8988T (cell line): ENCODE measurements at places on chromosomes 2 and 18.

- peak; percentile 88 for DNase-seq
Measured at GRCh38 chr2:66434679-66435548, at the start of gene MEIS1. Gene MEIS1, plus strand, starts transcription at chr2:66435125. Its CDS starts 732 bp downstream, at chr2:66435857.

- no peak for DNase-seq
Measured at GRCh38 chr2:215369181-215369760, 57.4 kb downstream of the ATIC start.

DNA sequence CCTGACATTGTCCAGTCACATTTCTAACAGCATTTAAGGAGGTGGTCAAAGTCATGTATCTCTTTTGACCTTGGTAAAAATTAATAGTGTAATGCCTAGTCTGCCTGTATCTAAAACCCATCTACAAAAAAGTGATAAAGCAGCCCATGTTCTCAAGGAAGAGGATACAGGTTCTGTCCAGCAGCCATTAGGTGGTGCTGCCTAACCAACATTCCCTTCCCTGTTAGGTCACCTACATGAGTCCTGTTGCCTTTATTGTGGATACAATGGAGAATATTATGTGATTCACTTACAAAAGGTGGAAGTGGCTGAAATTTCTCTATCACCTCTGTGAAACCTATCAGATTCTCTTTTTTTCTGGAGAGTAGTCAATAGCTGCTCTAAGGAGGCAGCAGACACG, 52.5 kb downstream of the AQP4 start:
- peak; percentile 15 for DNase-seq

- no peak for DNase-seq
Measured at GRCh38 chr18:79857082-79857671, 59.4 kb downstream of the KCNG2 start.

DNA sequence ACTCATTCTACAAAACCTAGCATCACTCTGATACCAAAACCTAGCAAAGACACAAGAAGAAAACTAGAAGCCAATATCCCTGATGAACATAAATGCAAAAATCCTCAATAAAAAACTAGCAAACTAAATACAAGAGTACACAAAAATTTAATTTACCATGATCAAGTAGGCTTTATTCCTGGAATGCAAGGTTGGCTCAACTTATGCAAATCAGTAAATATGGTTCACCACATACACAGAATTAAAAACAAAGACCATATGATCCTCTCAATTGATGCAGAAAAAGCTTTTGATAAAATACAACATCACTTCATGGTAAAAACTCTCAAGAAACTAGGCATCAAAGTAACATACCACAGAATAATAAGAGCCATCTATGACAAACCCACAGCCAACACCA, 188.3 kb downstream of the ETAA1 start:
- no peak for DNase-seq

DNA sequence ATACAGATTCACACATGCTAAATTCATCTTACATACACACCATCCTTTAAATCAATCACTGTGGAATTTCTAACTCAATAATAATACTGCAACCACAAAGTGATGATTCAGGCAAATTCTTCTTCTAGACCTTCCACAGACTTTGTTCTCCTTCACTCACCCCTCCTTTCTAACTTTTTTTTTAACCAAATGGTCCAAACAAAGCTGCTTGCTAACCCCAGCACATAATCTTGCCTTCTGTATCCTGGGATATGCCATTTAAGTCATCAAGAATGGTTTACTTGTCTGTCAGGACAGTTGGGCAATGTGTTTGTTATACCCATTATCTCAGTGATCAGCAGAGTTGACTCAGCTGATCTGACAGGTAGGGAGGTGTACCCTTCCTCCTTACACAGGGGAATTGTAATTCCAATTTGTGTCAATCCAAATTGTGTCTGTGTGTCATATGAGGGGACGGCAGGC, 10.0 kb downstream of the SLC40A1 start:
- no peak for DNase-seq

DNA sequence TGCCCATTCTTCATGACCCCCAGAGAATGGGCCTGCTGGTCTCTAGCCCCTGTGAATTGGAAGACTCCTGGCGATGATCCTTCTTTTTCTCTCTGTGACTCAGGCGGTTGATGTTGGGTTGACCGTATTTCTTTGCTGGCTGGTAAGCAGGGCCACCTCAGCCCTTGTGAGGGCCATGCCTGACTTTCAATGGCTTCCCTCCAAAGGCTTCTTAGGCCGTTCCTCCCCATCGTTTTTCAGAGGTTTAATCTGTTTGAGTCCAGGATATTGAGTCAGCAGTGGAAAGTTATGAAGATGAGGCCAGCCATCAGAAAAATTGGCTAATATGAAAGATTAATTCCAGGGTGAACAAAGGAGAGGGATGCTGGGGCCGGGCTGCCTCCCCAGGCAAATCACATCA, 13.6 kb downstream of the HPCAL1 start:
- no peak for DNase-seq

- no peak for DNase-seq
Measured at GRCh38 chr2:109117780-109118179, 11.2 kb upstream of the SH3RF3 start.

DNA sequence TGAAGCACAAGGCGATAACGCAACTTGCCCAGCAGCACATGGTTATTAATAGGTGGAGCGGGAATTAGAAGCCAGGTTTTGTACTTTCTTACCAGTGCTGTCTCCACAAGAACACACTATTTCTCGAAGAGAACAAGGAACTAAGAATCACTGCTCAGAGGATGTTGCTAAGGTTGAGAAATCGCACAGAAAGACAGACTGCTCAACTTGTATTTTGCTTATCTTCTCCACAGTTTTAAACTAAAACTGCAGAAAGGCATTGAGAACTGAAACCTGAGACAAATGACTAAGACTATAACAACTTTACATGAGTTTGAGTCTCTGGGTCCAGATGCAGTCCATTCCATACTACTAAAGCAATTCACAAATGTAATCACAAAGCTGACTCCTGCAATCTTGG, 6.2 kb downstream of the PRKD3 start:
- no peak for DNase-seq

- DNase-seq = no peak
Measured at GRCh38 chr2:5070257-5070656, 621.9 kb upstream of the SOX11 start.

DNA sequence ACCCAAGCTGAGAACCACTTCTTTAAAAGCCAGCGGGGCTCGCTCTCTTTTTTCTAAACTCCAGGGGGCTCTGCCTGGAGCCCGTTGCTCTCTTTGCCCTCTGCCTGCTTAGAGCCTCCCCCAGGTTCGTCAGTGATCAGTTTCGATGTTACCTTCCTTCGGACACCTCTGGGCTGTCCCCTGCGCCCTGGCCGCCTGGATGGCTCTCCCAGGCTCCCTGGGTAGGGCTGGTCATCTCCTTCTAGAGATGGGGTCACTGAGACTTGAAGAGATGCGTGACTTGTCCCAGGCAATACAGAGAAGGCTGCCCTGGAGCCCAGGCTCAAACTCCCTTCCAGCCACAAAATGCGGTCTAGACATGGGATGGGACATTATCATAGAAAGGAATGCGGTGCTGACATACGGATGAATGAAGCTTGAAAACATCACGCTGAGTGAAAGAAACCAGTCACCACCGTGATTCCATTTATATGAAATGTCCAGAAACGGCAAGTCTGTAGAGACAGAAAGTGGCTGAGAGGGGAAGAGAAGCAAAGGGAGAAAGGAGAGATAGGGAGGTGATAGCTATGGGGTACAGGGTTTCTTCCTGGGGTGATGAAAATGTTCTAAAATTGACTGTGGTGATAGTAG, 14.6 kb downstream of the KCNF1 start:
- no peak for DNase-seq

DNA sequence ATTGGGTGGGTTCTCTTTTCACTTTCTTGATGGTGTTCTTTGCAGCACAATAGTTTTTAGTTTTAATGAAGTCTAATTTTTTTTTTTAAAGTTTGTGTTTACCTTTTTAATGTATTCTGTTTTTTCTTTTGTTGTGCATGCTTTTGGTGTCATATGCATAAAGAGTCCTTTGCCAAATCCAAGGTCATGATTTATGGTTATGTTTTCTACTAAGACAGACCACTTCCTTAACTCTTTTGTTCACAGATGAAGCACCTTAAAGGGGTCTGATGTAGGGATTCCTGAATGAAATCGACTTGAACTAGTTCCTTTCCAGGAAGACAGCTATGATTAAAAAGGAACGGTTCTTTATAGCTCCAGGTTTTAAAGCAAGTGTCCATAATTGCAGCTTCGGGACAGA, 23.1 kb downstream of the LPIN1 start:
- DNase-seq = no peak

DNA sequence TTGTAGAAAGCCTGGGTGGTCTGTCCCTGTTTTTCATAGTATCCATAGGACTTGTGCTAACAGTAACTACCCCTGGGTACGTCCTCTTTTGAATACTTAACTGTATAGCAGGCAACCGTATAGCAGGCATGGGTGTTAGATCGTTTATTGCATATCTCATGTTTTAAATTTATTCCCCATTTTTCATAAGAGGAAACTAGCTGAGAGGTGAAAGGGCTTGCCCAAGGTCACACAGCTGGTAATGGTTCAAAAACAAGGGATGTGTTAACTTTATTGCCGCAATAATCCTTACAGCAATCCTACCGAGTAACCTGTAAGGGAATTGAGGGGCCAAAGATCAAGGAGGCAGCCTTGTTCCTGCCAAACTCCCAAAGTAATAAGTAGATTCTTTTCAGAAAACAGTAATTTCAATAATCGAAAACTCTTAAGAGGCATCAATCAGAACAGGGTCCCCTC, 990 bp upstream of the MGAT4A start:
- no peak for DNase-seq

- no peak for DNase-seq
Measured at GRCh38 chr18:46546111-46546640, 110.8 kb downstream of the LOXHD1 start.
